Umbilical cord (tissue), 2 donors: ENCODE measurements at places on chromosomes 4 and X.

- DNase-seq: no peak
Observed at GRCh38 chrX:153669174-153669890, 4.3 kb downstream of the PNCK start.

DNA sequence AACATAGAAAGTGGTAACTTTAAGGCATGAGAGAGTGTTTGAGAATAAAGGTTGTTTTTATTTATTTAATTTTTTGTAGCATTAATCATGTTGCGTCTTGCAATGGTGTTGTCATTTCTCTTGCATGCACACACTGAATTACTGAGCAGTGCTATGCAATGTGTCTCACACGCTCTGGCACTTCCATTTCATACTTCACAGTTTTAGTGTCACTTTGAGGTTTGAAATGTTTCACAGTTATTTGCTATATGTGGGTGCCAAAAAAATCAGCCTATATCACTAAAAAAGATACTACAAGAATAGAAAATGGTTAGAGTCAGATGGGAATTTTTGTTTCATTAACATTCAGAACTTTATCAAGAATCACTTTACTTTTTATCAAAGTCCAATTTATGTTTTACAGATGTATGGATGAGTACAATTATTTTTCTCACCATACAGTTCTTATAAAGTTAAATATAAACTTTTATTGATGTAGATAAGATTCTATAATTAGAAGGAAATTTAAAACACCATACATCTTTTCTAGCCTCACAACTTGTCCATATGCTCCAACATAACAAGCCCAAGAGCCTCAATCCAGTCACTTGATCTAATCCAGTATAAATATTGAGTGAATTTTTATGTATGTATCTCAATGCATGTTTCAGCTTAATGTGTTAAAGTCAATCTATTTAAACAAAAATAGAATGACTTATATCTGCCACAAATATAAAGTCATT lies 114.0 kb downstream of the IQCM start:
- no peak for DNase-seq

DNA sequence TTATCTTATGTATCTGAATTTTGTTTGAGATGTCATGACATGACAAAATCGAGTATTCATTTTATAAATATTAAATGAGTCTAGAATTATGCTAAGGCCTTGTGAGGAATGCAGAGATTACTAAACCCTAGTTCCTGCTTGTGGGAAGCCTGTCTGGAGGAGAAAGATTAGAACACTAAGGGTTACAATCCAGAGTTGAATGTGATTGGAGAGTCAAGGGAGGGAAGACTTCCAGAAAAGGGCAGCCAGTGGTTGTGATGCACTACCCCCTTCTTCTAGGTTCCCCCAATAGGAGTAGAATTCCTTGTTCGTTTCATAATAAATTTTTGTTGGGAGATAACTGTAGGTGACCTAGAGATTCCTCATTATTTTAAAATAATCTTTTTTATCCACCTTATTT lies 141.1 kb downstream of the AFF1 start:
- DNase-seq: no peak

- DNase-seq: no peak
Observed at GRCh38 chr4:15531792-15532191, 62.1 kb downstream of the CC2D2A start.

- no peak for DNase-seq
Observed at GRCh38 chr4:180152831-180153230, 2090.4 kb upstream of the TENM3 start.
